ENCODE measurements at places on chromosomes 7 and 10. TPM values are rescaled to one million over a fixed set of nuclear protein-coding genes. Genes with fewer than 3 reads are reported as not detected.
A peak's percentile ranks its signal among the peaks of the same experiment; 100 is the strongest.

DNA sequence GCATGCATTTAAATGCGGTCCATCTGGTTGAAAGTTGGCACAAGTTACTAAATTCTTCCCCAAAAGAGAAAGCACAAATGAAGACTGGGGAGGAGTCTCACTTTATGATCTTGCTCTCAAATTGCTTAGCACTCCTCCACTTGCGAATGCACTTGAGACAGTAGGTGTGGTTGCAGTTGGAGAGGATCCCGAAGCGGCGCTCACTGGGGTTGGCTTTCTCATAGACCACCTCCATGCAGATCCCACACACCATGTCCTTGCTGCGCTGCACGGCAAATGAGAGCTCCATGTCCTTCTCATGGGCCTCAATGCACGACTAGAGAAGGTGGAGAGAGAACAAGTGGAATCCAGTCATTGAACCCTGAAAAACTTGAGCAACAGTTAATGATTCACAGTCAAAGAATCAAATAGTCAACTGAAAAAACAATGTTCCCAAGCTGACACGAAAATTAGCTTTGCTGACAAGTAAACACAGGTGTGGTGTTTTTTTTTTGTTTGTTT is 22.7 kb downstream of the MKRN1 start:
- H3K4me1 ChIP-seq = no peaks in the 10 kb centered on the region
- peaks cover 99% of the 10 kb centered on the region for H3K36me3 ChIP-seq
- DNase-seq = no peak
- H3K27ac ChIP-seq = no peak overlapping the region
- no peak overlapping the region for H3K4me3 ChIP-seq

GRCh38 chr7:107622429-107622828 is 38.2 kb upstream of the SLC26A4 start:
- H3K4me1 ChIP-seq = no peaks in the 10 kb centered on the region
- DNase-seq = no peak
- H3K4me3 ChIP-seq = no peak overlapping the region
- peaks cover 21% of the 10 kb centered on the region for H3K36me3 ChIP-seq
- H3K27ac ChIP-seq = no peak overlapping the region

DNA sequence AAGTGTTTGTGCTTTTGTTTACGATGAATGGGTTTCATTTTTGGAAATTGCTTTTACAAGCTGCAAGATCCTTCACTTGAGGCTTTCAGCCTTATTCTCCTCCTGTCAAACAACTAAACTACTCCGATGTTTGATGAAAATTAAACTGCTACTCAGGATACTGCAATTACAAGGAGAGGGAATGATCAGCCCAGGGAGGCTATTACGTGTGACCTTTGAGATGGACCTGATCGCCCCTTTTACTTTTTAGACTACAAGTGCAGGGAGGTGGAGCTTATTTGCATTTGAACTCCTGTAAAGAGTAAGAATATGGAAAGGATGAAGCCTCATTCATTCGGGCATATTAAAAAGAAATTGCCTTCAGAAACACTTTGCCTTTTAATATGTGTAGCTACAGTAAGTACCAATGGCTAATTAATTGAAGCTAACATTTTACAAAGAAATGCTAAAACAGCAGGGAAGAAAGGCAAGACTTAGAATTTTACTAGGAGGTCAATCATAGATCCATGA is 219.1 kb downstream of the PHTF2 start:
- no peak overlapping the region for H3K4me3 ChIP-seq
- DNase-seq = no peak
- H3K27me3 ChIP-seq = no peaks in the 10 kb centered on the region
- H3K36me3 ChIP-seq = no peaks in the 10 kb centered on the region

DNA sequence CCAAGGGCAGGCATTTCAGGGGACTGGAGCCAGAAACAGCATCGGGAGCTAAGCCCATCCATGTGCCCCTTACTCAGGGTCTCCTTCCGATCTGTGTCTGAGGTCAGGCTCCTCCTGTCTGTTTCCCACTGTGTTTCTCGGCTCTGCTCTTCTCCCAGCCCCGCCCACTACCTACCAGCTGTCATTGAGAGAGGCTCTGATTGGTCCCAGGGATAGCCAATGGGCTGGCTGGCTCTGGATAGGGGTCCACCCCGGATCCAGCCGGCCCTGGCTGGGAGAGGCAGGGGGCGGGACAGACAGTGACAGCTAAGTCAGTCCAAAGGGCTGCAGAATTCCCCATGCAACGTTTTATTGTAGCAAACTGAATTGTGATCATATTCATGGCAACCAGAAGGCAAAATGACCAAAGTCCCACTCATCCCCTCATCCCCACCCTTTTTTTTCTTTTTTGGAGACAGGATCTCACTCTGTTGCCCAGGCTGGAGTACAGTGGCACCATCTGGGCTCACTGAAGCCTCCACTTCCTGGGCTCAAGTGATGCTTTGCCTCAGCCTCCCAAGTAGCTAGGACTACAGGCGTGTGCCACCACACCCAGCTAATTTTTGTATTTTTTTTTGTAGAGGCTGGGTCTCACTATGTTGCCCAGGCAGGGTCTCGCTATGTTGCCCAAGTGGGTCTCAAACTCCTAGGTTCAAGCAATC is 76.3 kb downstream of the CLIP2 start:
- no peaks in the 10 kb centered on the region for H3K4me1 ChIP-seq
- no peaks in the 10 kb centered on the region for H3K27me3 ChIP-seq
- H3K27ac ChIP-seq = no peak overlapping the region
- peak; percentile 83 for DNase-seq
- H3K36me3 ChIP-seq = peaks cover 49% of the 10 kb centered on the region

GRCh38 chr7:130160455-130160854 is 44.8 kb downstream of the TMEM209 start:
- H3K4me1 ChIP-seq = no peaks in the 10 kb centered on the region
- DNase-seq = no peak
- no peaks in the 10 kb centered on the region for H3K27me3 ChIP-seq
- peaks cover 70% of the 10 kb centered on the region for H3K36me3 ChIP-seq

- H3K27me3 ChIP-seq = no peaks in the 10 kb centered on the region
- no peak overlapping the region for H3K27ac ChIP-seq
- DNase-seq = peak; percentile 47
These were observed 40.6 kb downstream of the SEC23IP start for GRCh38 chr10:119933179-119933578.

GRCh38 chr10:91597197-91597881 is 35.5 kb downstream of the PPP1R3C start:
- H3K4me1 ChIP-seq = peaks cover 18% of the 10 kb centered on the region
- H3K4me3 ChIP-seq = no peak overlapping the region
- no peaks in the 10 kb centered on the region for H3K27me3 ChIP-seq
- no peaks in the 10 kb centered on the region for H3K36me3 ChIP-seq
- no peak for DNase-seq

DNA sequence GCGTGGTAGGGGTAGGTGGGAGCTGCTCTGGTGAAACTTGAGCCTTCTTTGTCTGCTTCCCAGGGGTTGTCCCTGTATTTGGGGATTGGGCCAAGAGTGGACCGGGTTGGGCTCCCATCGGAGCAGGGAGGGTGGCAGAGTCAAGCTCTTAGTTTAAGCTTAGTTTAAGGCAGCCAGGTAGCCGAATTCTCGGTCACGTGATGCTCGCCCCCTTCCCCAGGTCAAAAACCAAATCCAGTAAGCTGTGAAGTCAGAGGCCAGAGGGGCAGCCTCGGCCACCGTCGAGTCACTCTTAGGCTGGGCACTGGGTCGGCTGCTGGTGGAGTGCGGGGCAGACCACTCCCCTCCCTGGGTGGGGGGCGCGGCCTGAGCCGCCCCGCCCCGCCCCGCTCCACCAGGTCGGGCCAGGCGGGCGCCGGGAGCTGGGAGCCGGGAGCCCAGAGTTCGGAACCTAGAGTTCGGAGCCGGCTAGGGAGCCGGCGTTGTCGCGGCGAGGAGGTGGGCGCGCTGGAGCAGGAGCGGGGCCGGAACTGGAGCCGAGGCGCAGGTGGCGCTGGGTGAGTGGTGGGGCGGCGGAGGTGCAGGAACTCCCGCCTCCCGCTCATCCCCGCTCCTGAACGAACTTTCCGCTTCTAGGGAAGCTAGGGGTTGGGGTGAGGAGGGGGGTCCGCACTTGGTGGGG is 2.8 kb upstream of the LZTS2 start:
- peaks cover 38% of the 10 kb centered on the region for H3K4me1 ChIP-seq
- H3K36me3 ChIP-seq = peaks cover 18% of the 10 kb centered on the region
- H3K27me3 ChIP-seq = no peaks in the 10 kb centered on the region
- H3K4me3 ChIP-seq = peak overlapping the region; percentile 89
- DNase-seq = peak; percentile 77
- H3K27ac ChIP-seq = peak overlapping the region; percentile 100

- H3K27ac ChIP-seq = no peak overlapping the region
- no peaks in the 10 kb centered on the region for H3K27me3 ChIP-seq
- H3K4me3 ChIP-seq = no peak overlapping the region
These were observed 66.4 kb downstream of the NHLRC2 start for GRCh38 chr10:113920875-113921274.

- H3K36me3 ChIP-seq = no peaks in the 10 kb centered on the region
These were observed 996 bp downstream of the ADAM12 start for GRCh38 chr10:126387041-126387921.

DNA sequence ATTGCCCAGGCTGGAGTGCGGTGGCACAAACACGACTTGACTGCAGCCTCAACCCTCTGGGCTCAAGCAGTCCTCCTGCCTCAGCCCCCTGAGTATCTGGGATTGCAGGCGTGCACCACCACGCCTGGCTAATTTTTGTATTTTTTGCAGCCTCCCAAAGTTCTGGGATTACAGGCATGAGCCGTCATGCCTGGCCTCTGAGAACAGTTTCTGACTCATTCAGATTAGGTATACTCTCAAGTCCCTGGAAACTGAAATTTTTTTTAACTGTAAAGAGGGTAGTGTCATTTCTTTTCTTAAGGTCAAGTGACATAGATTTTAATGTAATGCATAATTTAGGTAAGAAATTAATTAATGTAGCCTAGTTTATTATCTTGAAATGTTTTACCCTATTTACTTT is 104.7 kb downstream of the SEPTIN7 start:
- no peaks in the 10 kb centered on the region for H3K4me1 ChIP-seq
- peaks cover 44% of the 10 kb centered on the region for H3K36me3 ChIP-seq

DNA sequence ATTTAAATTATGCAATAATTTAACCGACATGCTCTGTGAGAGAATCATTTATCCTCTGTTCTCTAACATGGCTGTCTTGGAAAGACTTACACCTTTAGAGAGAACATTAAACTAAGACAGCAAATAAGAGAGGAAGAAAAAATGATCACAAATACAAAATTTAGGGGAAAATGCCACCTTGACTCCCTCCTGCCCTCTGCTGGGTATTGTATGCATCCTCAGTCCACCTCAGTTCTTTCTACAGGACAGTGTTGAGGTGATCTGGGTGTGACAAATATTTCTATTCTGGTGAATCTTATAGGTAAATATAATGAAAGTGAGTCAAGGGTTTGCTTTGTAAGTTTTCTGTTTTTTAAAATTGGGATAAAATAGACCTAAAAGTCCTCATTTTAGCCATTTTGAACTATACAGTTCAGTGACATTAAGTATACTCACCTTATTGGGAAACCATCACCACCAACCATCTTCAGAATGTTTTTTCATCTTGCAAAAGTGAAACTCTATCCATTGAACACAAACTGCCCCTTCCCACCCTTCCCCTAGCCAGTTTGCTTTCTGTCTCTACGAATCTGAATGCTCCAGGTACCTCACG is 61.5 kb upstream of the ELMO1 start:
- no peak overlapping the region for H3K27ac ChIP-seq
- DNase-seq = no peak

- H3K4me3 ChIP-seq = no peak overlapping the region
- no peaks in the 10 kb centered on the region for H3K27me3 ChIP-seq
- H3K4me1 ChIP-seq = peaks cover 68% of the 10 kb centered on the region
- peaks cover 3% of the 10 kb centered on the region for H3K36me3 ChIP-seq
- no peak for DNase-seq
These were observed 4.9 kb downstream of the SMARCD3 start for GRCh38 chr7:151243408-151244195.

- H3K27ac ChIP-seq = no peak overlapping the region
- H3K36me3 ChIP-seq = no peaks in the 10 kb centered on the region
- no peak for DNase-seq
- peak overlapping the region; percentile 39 for H3K4me3 ChIP-seq
These were observed 44.9 kb downstream of the BAMBI start for GRCh38 chr10:28722065-28722803.

DNA sequence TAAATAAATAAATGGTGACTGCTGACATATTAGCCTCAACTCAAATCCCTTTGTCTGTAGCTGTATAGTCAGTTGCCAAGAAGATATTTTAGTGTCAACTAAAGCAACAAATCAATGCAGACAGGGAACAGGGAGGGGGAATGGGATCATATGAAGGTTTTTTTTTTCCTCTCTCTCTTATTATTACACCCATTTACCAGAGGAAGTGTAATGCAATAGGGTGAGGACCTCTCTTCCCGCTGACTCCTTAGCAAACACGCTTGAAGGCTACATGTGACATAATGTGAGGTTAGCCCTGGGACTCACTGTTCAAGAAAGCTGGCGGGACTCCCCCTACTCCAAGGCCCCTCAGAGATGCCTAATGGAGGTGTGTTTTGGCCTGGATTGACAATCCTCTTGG is 88.2 kb downstream of the CHRM2 start:
- DNase-seq = no peak
- H3K27ac ChIP-seq = no peak overlapping the region
- H3K4me3 ChIP-seq = no peak overlapping the region
- H3K27me3 ChIP-seq = no peaks in the 10 kb centered on the region
- H3K4me1 ChIP-seq = peaks cover 25% of the 10 kb centered on the region

DNA sequence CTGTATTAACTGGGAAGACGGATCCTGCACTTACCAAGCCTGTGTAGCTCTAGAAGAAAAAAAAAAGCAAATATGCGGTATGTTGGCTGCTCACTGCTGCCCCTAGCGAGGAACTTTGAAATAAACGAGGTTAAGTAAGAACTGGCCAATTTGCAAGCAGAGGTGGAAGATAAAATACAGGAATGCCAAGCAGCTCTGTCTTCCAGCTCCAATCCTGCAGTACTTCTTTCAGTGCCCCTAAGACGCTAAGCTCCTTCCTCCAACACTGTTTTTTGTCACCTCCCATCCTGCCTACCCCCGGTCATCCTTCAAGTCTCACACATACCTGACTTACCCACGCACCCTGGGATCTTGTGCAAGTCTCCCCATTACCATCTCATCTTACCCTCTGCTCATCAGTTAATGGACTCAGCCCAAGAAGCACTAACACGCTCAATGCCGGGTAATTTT is 809 bp downstream of the C10orf143 start:
- peaks cover 18% of the 10 kb centered on the region for H3K4me1 ChIP-seq
- peak overlapping the region; percentile 91 for H3K4me3 ChIP-seq
- H3K27ac ChIP-seq = peak overlapping the region; percentile 95
- DNase-seq = peak; percentile 96
- peaks cover 4% of the 10 kb centered on the region for H3K36me3 ChIP-seq

SLK gene
- total RNA-seq = 61.3 TPM

NOS3 gene
- total RNA-seq = 8.7 TPM

CYP2C18 gene
- total RNA-seq = 60.3 TPM

ARMC3 gene
- not detected for total RNA-seq

BTRC gene
- total RNA-seq = 5.3 TPM

UCMA gene
- not detected for total RNA-seq

MYH16 gene
- total RNA-seq = not detected

C10orf62 gene
- not detected for total RNA-seq

ERVW-1 gene
- not detected for total RNA-seq
